Vein endothelial cell (primary cell): ENCODE measurements at places on chromosomes 11 and 22. TPM values are rescaled to one million over a fixed set of nuclear protein-coding genes. Genes with fewer than 3 reads are reported as not detected.

HOATZ gene
- total RNA-seq = not detected in 2 replicates

BBOX1 gene
- not detected in 2 replicates for total RNA-seq

OVOL1 gene
- not detected in 2 replicates for total RNA-seq

GRM5 gene
- 0.33 and 0.67 TPM in 2 replicates for total RNA-seq

NOX4 gene
- 67.3 and 67.6 TPM in 2 replicates for total RNA-seq

MIOX gene
- total RNA-seq = not detected in 2 replicates

KIAA0930 gene
- total RNA-seq = 41.8 and 51.0 TPM in 2 replicates

NXPE1 gene
- not detected in 2 replicates for total RNA-seq

FAM181B gene
- total RNA-seq = under 0.01 TPM in 2 replicates

C11orf65 gene
- total RNA-seq = 0.10 and 0.33 TPM in 2 replicates

MAPK8IP2 gene
- 0.10 and 0.33 TPM in 2 replicates for total RNA-seq

PHF21B gene
- total RNA-seq = not detected in 2 replicates

CDC42EP1 gene
- 42.1 and 61.7 TPM in 2 replicates for total RNA-seq

SPON1 gene
- under 0.01 TPM in 2 replicates for total RNA-seq

KCTD14 gene
- 0.48 and 1.3 TPM in 2 replicates for total RNA-seq

KCNQ1 gene
- under 0.01 TPM in 1 of 2 replicates, not detected in the other for total RNA-seq

TMEM184B gene
- total RNA-seq = 53.1 and 65.0 TPM in 2 replicates

C11orf91 gene
- total RNA-seq = 0.33 TPM in 1 of 2 replicates, not detected in the other

SPCS2 gene
- total RNA-seq = 33.6 and 36.9 TPM in 2 replicates

MS4A15 gene
- total RNA-seq = not detected in 2 replicates

SCGB2A2 gene
- not detected in 2 replicates for total RNA-seq

RTN4R gene
- 0.65 and 0.76 TPM in 2 replicates for total RNA-seq

OR5A1 gene
- not detected in 2 replicates for total RNA-seq

PHLDA2 gene
- total RNA-seq = 7.2 and 8.8 TPM in 2 replicates

SGSM1 gene
- total RNA-seq = 0.98 and 1.1 TPM in 2 replicates

RTN4RL2 gene
- total RNA-seq = under 0.01 and 0.19 TPM in 2 replicates

CCDC116 gene
- total RNA-seq = 0.33 and 0.38 TPM in 2 replicates

PIK3C2A gene
- total RNA-seq = 99.3 and 128 TPM in 2 replicates

TECTA gene
- 0.33 and 0.67 TPM in 2 replicates for total RNA-seq

SPATA19 gene
- not detected in 2 replicates for total RNA-seq

SCN4B gene
- total RNA-seq = under 0.01 TPM in 2 replicates

CHADL gene
- 0.98 and 1.4 TPM in 2 replicates for total RNA-seq

NEAT1 gene
- total RNA-seq = 258 and 292 TPM in 2 replicates

UPK3A gene
- total RNA-seq = not detected in 2 replicates

C22orf31 gene
- not detected in 2 replicates for total RNA-seq

ESAM gene
- total RNA-seq = 114 and 190 TPM in 2 replicates

NXPE4 gene
- total RNA-seq = not detected in 2 replicates

KRTAP5-8 gene
- not detected in 2 replicates for total RNA-seq

CARD18 gene
- total RNA-seq = not detected in 2 replicates

FOLR2 gene
- not detected in 2 replicates for total RNA-seq

KCNJ4 gene
- not detected in 2 replicates for total RNA-seq

GUCD1 gene
- 171 and 204 TPM in 2 replicates for total RNA-seq

OTOG gene
- total RNA-seq = not detected in 2 replicates

MRGPRX3 gene
- not detected in 2 replicates for total RNA-seq

GAL3ST1 gene
- total RNA-seq = not detected in 2 replicates

MS4A3 gene
- total RNA-seq = not detected in 2 replicates

P2RY2 gene
- 3.3 and 5.7 TPM in 2 replicates for total RNA-seq

OR52E1 gene
- not detected in 2 replicates for total RNA-seq

EFCAB6 gene
- total RNA-seq = under 0.01 and 0.29 TPM in 2 replicates

FDX1 gene
- total RNA-seq = 6.5 and 10.1 TPM in 2 replicates

AQP11 gene
- 0.19 and 0.33 TPM in 2 replicates for total RNA-seq

CSF2RB gene
- 15.6 and 21.6 TPM in 2 replicates for total RNA-seq

EHF gene
- not detected in 2 replicates for total RNA-seq

SHANK2 gene
- 0.19 TPM in 1 of 2 replicates, not detected in the other for total RNA-seq

UCP3 gene
- total RNA-seq = 0.33 and 0.67 TPM in 2 replicates

SAA1 gene
- total RNA-seq = not detected in 2 replicates
